ENCODE measurements at places on chromosomes 5 and 9.

DNA sequence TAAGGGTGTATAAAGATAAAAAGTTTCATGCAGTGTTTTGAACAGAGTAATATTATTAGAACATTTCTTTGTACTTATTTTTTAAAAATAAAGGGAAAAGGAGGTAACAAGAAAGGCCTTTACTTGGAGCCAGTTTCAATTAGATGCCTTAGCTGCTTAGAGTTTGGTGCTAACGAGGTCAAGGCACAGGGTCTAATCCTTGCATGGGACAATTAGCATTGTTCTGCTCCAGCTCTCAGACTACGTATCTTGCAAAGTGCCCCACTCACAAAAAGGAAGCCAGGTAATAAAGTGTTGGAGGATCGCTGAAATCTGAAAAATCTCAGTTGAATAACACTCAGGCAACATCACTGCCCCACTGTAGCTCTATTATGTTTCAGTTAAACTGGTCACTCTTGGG lies 2011.3 kb downstream of the EFNA5 start:
- DNase-seq: no peak

DNA sequence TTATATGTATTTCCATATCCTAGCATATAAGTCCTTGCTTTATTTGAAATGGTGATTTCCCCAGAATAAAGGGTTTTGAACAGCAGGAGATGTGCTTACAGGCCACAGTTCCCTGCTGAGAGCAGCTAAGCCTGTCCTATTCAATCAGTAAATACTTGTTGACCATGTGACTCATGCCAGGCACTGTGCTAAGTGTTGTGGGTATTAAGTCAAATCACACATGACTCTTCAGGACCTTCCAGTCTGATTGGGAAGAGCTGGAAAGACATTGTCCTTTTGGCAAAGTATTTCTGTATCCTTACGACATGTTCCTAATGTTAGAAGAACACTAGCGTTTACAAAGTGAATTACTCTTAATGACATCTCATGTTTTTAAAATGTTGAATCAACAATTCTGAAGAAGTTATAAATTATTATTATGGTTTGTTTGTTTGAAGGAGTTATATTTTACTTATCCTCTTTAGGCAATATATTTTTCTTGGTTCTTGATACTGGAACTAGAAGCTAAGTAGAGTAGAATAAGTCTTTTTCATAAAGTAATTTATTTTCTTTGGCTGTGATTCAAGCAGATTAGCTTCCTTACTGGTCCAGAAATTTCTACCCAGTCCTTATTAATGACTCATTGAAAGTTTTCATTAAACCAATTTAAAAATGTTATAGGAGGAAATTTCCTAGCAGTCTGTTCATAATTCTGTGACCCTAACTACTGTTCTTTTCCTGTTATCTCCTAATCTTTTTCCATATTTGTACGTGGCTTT lies 82.1 kb downstream of the GAPVD1 start:
- no peak for DNase-seq

- DNase-seq: no peak
These were observed 412 bp downstream of the PHF24 start for GRCh38 chr9:34958411-34958982.

GRCh38 chr5:109601736-109602135 lies 88.0 kb upstream of the MAN2A1 start:
- DNase-seq: no peak
